ENCODE measurements at places on chromosomes 5 and 9. TPM values are rescaled to one million over a fixed set of nuclear protein-coding genes. Genes with fewer than 3 reads are reported as not detected.

The SPINK7 gene
- not detected for total RNA-seq

DNA sequence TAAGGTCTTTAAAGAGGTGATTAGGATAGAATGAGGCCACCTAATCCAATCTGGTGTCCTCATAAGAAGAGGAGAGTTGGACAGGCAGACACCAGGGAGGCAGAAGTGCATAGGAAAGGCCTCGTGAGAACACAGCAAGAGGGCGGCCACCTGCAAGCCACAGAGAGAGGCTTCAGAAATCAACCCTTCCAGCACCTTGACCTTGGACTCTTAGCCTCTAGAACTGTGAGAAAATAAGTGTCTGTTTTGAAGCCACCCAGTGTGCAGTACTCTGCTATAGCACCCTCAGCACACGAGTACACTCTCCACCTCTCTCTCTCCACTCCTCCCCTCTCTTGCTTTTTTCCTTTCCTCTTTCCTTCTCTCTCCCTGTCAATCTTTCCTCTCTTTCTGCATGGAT, 26.8 kb downstream of the NIPAL4 start:
- no peak for DNase-seq

The NEK6 gene
- total RNA-seq, result 103 TPM

DNA sequence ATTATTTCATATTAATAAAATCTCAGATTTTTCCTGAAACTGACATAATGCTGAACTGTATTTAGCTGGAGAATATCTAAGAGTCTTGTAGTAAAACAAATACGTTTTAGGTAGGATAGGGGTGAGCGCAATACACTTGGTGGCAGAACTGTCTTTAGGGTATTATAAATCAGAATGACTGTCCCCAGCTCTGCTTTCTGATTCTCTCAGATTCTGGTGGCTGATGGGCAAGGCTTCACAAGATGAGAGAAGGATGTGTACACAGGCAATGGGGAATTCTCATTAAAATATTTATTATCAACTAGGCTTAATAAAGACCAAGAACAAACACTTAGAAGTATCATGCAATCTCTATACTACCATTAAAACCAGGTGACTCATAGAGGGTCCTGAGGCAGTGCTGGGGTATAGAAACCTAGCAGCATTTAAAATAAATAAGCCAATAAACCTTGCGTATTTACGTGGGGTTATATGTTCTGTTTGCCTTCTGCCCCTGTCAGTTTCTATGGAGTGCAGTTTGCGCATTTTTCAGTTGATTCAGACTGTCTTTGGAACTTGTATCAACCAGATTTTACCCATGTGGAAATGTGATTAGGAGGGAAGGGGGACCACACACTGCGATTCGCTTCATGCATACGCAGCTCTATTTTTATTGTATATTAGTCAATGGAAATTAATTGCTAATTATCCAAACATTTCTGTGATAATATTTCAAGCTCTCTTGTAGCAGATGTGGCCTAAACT, 1150.7 kb upstream of the WWC1 start:
- no peak for DNase-seq

The ADAMTS2 gene
- 25.3 TPM for total RNA-seq

The SHISAL2B gene
- total RNA-seq, result not detected

GRCh38 chr5:124823380-124823779, 76.9 kb upstream of the ZNF608 start:
- no peak for DNase-seq

The DOCK2 gene
- 32.9 TPM for total RNA-seq

The CPLANE1 gene
- 53.7 TPM for total RNA-seq

DNA sequence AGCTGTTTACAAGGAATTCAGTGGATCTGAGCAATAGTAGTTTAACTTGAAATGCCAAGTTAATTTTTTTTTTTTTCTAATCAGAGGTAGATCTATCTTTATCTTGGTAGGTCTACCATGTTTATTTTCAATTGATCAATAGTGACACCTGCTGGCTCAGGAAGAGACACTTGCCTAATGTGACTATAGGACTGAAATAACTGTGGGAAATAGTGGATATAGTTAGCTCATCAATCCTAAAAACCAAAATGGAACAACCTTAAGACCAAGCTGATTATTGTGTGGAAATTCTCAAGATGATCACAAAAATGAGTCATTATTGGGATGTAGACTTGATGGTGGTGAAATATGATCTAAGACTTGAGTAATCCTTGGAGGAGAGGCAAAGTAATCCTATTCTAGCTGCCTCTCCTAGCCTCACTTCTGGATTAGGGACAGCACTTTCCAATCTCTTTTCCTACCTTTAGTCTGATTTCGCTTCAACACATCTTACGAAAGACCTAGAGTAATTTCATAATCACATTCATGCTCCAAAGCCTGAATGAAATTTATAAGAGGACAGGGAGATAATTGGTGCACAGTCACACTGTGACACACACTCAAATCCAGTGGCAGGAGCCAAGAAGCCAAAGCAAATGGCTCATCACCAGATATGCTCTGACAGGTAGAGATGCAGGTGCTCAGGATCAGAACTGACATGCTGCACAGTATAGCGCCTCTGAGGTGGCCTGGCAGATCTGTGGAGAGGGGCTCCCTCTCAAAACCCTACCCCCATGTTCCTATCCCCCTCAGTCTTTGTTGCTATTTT, 156.3 kb downstream of the HMHB1 start:
- no peak for DNase-seq

The DDX4 gene
- not detected for total RNA-seq

- DNase-seq, result no peak
Measured at GRCh38 chr9:38482918-38483592, 58.8 kb upstream of the IGFBPL1 start.

GRCh38 chr9:89104821-89105220, 73.8 kb downstream of the SHC3 start:
- no peak for DNase-seq

- DNase-seq, result no peak
Measured at GRCh38 chr5:103589357-103589756, 26.8 kb upstream of the NUDT12 start.

- peak; percentile 61 for DNase-seq
Measured at GRCh38 chr9:124216474-124217176, 41.1 kb upstream of the NEK6 start.

DNA sequence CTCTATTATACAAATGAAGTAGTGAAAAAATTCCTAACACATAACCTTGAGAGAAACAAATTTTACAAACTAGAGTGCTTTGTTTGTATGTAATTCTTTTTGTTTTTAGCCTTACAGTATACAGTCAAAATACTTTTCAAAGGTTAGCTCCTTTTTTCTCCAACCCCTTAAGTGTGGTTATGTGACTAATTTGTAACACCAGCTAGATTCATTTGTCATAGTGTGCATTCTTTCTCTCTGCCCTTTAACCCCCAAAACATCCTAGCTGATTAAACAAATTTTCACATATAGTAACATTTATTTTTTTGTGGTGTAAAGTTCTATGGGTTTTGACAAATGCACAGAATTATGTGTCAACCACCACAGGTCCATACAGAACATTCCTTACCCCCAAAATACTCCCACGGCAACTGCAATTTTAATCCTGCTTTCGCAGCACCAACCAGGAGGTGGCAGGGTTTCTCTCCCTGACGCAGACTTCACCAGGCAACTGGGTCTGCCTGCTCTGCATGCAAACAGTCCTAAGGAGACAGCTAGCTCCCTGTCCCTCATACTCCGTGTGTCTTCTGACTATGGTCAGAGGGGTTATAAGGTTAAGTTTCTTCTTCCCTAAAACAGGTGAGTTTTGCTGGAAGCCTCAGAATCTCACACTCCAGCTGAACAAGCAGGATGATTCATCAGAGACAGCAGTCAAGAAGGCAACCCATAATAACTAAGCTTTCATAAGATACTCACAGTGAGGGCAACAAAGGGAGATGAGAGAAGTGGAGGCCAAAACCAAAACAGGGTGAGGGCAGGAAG, 44.5 kb upstream of the NR5A1 start:
- no peak for DNase-seq

- no peak for DNase-seq
Measured at GRCh38 chr5:83433891-83434290, 37.7 kb upstream of the VCAN start.

DNA sequence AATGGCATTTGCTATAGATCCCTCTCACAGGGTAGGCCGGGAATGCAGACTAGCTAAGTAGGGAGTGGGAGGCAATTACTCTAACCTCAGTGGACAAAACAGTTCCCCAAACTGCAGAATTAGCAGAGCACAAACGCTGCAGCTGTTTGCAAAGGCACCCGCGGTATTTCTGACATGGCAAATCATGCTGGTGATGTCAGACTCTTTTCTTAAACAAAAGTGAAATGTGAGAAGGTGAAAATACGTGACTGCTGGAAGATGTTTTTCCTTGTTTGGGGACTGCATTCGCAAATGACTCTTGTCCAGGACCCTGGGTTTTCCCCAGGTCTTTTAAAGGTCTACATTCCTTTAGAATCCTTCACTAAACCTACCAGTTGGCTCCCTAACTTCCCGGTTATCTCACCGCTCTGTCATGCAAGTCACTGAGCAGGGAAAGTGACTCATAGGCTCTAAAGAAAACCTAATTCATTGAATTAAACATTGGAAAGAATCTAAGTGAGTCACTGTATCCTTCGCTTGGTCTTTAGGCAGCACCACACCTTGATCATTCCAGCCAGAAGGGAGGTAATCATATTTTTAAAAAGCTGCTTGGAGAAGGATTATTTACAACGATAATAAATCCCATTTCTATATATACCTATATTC, 91.5 kb upstream of the DNAH5 start:
- no peak for DNase-seq

The CD274 gene
- total RNA-seq, result 4.7 TPM

DNA sequence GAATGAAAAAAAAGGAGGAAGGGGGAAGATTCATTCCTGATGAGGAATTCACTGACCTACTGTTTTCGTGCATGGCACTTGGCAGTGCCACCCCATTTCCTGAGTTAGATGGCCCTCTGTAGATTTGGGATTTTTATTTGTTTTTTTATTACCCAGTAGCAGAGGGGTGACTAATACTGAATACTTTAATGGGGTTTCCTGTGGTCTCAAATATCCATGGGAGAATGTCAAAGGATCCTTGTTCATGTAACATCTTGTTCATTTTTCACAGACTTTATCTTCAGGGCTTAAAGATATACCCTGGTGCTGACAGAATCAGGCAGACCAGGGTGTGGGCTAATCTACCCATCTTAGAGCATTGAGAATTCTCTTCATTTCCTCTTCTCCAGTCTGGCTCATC, 93.0 kb downstream of the MAMDC2 start:
- DNase-seq, result no peak

GRCh38 chr5:71751422-71751821, 32.3 kb downstream of the CARTPT start:
- DNase-seq, result no peak

The EIF4E1B gene
- total RNA-seq, result not detected

DNA sequence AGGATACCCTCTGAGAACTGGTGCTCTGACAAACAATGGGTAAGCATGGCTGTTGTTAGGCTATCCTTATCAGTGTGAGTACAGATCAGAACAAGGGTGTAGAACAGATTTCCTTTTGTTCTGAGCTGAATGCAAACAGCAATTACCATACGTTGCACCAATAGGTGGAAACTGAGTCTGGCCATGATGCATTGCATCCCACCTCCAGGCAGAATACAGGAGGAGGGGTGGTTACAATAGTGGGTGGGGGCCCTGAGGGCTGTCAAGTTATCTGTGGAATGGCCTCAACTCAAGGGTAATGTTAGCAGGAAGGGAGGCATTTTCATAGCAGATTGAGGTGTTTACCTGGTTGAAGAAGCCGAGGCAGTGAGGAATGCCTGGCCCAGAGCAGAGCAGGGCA, 54.3 kb upstream of the GLRX start:
- DNase-seq, result no peak

DNA sequence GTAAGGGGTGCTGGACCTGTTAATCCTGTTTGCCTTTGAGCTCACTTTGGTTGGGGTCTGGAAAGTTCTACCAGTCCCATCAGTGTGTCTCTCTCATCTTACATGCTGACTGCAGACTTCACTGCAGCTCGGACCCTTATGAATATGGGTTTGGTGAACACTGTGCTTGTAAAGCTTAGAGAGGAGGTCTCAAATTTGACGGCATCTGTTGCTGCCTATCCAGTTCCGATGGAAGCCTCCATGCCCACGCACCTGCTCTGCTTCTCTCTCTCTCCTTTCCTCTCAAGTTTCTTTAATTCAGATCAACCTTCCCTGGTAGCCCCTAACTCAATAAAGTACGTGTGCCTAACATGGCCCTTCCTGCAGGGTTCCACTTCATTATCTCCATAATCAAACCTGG, 217.9 kb downstream of the HSPA4 start:
- DNase-seq, result no peak

- no peak for DNase-seq
Measured at GRCh38 chr9:110742741-110743371, 74.3 kb downstream of the MUSK start.

GRCh38 chr5:177609076-177610059, 9.4 kb downstream of the B4GALT7 start:
- DNase-seq, result peak; percentile 49

DNA sequence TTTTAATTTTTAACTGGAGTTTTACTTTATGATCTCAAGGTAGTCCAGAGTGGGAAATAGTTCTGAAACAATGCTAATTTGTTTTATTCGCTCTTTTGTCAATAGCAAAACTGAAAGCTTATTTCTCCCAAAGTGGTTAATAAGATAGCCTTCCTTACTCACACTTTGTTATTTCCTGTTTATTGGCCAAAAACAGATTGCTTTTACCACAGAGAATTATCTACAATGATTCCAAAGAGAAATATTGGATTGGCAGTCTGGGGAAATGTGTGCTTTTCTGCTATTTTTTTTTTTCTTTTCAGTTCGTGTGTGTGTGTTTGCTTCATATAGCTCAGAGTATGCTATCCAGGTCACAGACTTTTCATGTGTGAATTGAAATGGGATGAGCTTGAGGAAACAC, 756.7 kb upstream of the RGMB start:
- DNase-seq, result no peak

- peak; percentile 76 for DNase-seq
Measured at GRCh38 chr9:95506678-95507463, 9.9 kb downstream of the PTCH1 start.

The CDC14B gene
- total RNA-seq, result 45.1 TPM

- DNase-seq, result no peak
Measured at GRCh38 chr9:137721479-137721878, 102.7 kb downstream of the EHMT1 start.

DNA sequence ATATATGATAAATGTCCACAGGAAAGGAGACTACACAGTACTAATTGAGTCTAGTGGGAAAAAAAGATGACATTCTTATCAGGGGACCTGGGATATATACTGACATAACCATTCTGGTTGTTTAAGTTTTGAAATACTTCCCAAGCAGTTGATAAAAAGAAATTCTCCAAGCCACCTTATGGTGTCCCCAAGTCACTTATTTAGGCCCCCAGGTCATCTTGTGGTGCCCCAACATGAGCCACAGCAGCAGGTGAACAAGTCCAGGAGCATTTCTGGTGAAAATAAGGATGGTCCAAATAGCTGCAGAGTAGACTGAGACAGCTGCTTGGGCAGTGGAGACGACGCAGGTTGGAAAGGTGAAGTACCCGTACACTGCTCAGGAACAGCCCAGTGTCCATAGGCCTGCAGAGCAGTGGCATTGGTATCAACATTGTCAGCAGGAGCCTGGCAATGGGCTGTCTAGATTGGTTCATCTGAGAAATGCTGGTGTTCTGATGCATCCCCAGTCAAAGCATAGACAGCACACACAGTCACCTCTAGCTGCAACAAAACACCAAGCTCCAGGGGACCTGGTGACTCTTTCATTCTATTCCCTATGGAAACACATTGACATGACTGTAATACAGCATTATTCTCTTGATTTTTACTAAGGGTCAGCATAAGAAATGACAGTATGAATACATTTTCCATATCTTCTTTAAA, 430.6 kb downstream of the NR2F1-AS1 start:
- DNase-seq, result no peak

The SPARC gene
- 3,484 TPM for total RNA-seq
